GM12878 (cell line): ENCODE measurements at places on chromosomes 4 and X. TPM values are rescaled to one million over a fixed set of nuclear protein-coding genes. Genes with fewer than 3 reads are reported as not detected.

DNA sequence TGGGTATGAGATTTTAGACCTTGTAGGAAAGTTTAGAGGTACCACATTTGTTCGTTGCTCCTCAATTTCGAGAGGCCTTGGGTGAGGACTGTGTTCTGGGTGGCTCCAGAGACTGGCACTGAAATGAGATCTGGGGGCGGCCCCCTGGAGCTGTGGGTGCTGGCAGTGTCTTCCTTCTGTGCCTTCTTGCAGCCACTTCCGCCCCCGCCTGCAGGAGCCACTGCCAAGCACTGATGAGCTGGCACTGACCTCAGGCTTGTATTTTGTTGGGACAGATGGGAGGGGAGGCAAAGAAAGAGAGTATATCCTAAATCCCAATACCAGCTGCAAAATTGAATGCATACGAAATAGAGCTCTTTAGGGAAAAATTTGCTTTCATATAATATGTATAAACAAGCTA is 64.5 kb upstream of the CLDN34 start:
- no peak overlapping the region for H3K4me3 ChIP-seq
- no peak overlapping the region for H3K27ac ChIP-seq
- H3K4me1 ChIP-seq = no peaks in the 10 kb centered on the region

DNA sequence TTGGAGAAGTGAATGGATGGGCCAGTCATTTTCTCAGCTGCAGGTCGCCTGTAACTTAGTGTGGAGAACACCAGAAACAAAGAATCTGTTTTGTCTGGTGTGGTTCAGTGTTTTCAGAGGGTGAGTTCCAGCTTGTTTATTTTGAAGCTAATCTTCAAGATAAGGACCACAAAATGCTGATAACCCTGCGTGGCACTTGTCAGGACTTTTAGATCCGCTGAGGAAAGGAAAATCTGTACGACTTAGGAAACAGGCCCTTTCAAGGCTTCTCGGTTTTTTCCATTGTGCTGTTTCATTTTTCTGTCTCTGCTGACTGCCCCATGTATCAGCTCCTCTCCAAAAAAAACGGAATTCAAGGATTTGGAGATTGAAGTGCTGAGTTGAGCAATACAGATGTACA is 8.7 kb upstream of the ANAPC4 start:
- H3K36me3 ChIP-seq = 0 out of 2 replicates have a peak, but pooled peaks cover 5% of the 10 kb centered on the region
- H3K27me3 ChIP-seq = no peaks in the 10 kb centered on the region
- no peak overlapping the region for H3K27ac ChIP-seq
- no peak overlapping the region for H3K4me3 ChIP-seq

GRCh38 chrX:54748626-54749025 is 49.4 kb downstream of the ITIH6 start:
- no peaks in the 10 kb centered on the region for H3K4me1 ChIP-seq
- H3K36me3 ChIP-seq = no peaks in the 10 kb centered on the region
- DNase-seq = no peak
- H3K27ac ChIP-seq = no peak overlapping the region
- H3K4me3 ChIP-seq = no peak overlapping the region
- no peaks in the 10 kb centered on the region for H3K27me3 ChIP-seq

The ARHGEF6 gene
- 12.7 and 13.7 TPM in 2 replicates for polyA plus RNA-seq

The DCAF8L2 gene
- not detected in 2 replicates for polyA plus RNA-seq
